Activated B cell treated with CpG ODN at 0.5 μM for 24 hours (primary cell): ENCODE measurements at places on chromosomes 2 and 18.

DNA sequence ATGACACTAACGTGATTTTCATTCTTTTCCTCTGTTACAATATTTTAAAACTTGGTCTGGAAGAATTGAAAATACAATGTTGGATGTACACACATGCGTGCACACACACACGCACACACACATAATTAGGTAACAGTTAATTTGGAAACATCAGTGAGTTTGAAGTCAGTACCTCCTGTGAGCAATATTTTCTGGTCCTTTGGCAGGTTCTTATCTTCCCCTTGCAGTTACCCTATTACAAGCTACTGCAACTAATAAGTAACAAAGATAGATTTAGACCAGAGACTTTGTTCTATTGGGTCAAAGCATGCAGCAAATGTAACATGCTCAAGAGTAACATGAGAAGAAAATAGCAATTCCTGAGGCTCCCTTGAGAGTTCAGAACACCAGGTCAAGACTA is 73.3 kb downstream of the ZNF385B start:
- no peak for DNase-seq

DNA sequence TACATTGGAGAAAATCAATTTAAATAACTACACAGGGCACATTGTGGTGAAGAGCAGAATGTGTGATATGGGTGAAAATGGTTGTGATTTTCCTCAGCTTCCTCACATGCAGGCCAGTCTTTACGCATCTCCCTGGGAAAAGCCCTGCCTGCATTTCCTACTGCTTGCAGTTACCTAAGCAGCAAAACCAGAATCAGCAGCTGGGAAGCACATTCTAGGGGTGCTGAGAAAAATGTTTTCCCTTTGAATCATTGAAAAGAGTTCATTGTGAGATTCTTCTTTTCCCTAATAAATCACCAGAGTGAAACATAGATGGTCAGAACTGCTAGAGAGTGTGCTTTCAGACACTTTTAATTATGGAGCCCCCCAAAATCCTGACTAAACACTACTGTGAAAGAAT is 656.0 kb downstream of the TDRD15 start:
- no peak for DNase-seq

DNA sequence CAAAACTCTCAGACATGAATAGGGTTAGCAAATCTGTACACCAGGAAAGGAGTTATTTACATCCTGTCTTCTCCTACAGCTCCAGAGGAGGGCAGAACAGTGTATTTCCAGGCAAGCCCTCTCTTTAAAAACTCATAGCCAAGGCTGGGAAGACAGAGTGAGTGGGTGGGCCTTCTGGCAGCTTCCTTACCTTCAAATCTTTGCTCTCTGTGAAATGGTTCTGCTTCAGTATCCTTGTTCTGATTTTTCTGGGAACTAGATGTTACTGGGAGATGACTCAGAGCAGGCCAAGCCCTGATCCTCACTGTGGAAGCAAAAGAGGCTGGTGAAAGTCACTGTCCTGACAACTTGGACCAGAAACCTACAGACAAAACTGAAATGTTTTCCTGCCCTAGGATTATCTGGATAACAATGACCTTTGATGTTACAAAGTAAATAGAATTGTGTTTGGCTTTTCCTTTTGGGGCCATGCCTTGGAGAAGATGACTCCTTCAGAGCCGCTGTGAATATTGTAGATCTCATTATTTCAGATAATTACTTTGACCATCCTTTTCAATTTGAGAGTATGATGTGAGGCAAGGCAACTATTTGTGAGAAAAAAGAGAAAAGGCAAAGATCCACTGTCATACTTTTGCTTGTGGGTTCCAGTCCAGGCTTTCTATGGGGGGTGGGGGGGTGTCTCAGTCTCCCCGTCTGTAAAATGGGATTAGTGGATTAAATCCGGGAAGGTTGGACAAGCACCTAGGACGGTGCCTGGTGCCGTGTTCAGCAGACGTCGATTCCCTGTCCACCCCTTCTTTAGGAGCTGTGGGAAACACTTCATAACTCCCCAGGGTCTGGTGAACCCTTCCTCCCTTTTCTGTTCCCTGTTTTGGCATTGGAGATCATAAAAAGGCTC is 644 bp upstream of the QPCT start:
- DNase-seq: no peak

GRCh38 chr2:149597050-149597667 is 9.6 kb upstream of the MMADHC start:
- no peak for DNase-seq

GRCh38 chr2:224031358-224031970 is 7.6 kb downstream of the SERPINE2 start:
- no peak for DNase-seq

- no peak for DNase-seq
Measured at GRCh38 chr18:7585276-7585670, 18.2 kb downstream of the PTPRM start.

DNA sequence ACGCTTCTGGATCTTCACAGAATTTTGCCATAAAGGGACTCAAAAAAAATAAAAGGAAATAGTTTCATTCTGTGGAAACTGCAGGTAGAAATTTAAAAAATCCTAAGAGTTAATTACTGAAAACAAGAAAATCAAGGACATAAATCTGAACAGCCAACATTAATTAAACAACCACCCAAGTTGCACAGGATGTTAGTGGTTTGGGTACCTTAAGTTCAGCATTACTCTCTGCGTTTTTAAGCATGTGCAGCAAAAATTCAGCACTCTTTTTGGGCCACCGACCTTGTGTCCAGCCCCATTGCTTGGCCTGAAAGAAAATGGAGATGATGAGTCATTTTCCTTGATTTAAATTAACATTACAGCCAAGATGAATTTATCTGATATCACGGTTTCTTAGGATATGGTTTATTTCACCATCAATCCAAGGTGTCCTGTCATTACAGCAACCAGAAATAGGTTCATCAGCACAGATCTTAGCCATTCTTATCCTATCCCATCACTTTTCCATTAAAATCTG is 3.3 kb upstream of the C18orf32 start:
- no peak for DNase-seq

- DNase-seq: no peak
Measured at GRCh38 chr18:48943736-48944527, 6.8 kb downstream of the SMAD7 start.

- DNase-seq: no peak
Measured at GRCh38 chr18:79413426-79413825, 17.7 kb downstream of the NFATC1 start.

DNA sequence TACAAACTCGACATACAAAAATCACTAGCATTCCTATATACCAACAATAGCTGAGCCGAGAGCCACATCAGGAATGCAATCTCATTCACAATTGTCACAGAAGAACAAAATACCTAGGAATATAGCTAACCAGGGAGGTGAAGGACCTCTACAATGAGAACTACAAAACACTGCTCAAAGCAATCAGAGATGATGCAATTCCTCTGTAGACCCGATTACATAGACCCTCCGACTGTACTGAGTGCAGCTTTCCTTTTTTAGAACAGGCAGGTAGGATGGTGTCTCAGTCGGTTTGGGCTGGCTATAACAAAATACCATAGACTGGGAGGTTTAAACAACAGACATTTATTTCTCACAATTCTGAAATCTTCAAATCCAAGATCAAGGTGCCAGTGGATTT is 139.5 kb upstream of the REV1 start:
- DNase-seq: no peak

GRCh38 chr2:119716284-119716672 is 37.3 kb downstream of the TMEM177 start:
- DNase-seq: no peak

DNA sequence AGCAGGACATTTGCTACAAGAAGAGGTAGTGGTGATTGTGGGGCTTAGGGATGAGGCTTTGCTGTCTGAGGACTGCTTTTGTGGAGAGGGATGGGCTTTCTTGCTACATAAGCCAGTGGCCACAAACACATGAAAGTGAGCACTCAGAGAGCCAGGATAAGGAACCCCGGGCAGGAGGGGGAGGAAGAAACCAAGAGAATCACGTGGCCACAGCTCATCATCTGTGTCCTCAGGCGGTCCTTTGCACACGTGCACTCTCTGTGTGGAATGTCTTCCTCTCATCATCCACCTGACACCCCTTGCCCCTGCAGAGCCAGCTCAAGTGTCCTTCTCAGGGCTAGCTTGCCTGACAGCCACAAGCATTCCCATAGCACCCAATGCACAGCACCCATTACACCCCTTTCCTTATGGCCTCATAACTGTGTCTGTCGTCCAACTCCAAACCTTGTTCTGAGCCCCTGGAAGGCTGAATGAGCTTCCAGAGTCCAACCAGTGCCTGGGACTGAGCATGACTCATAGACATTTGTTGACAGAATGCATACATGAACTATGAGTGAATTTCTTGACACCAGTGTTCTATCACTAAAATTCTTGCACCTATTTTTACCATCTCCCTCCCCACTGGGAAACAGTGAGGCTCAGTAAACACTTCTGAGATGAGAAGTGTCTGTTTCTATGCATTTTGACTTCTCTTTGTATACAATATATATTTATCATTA is 398.3 kb downstream of the ALK start:
- DNase-seq: no peak

DNA sequence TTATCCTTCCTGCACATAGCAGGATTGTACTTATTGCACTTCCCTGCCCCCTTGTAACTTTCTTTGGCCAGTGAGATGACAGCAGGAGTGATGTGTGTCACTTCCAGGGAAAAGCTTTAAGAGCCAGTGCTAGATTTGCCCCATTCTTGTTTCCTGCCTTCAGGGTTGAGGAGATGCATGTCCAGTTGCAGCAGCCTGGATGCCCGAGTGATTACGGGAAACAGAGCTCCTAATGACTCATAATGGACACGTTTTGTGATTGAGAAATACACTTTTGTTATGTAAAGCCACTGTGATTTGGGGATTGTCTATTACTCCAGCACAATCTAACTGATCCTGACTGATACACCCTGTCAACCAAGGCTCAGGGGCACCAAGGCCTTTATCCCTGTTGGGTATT is 5.0 kb upstream of the TET3 start:
- no peak for DNase-seq

DNA sequence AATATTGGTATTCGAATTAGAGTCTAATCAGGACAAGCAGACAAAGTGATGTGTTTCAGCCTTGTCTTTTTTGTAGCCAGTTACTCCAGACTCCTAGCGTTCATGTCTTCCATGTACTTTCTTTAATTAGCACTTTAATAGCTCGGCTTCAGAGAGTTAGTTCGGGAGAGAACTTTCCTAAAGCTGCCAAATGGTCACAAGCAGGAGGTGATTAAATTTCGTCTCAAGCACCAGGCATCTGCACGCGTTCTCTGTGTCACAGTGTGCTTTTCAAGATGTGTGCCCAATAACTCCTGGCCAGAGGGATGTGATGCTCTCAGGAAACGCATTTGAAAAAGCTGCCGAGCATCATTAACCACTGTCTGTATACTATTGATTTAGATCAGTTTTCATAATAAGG is 790.8 kb downstream of the SOCS6 start:
- no peak for DNase-seq

DNA sequence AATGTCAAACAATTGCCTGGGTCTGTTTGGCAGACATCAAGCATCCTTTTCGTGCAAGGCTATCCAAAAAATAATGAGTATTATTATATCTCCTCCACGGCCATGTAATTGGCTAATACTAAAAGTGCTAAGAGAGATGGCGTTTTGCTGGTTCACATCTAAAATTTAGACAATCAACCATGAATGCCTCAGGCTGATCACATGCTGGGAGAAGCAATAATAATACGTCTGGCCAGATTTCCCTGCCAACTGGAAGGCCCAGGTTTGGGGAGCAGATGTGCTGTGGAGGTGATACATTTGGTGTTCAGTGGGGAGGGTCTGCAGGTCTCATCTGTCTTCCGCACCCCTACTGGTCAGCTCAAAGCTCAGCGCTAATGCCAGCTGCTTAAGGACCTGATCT is 60.3 kb upstream of the CREB1 start:
- no peak for DNase-seq

DNA sequence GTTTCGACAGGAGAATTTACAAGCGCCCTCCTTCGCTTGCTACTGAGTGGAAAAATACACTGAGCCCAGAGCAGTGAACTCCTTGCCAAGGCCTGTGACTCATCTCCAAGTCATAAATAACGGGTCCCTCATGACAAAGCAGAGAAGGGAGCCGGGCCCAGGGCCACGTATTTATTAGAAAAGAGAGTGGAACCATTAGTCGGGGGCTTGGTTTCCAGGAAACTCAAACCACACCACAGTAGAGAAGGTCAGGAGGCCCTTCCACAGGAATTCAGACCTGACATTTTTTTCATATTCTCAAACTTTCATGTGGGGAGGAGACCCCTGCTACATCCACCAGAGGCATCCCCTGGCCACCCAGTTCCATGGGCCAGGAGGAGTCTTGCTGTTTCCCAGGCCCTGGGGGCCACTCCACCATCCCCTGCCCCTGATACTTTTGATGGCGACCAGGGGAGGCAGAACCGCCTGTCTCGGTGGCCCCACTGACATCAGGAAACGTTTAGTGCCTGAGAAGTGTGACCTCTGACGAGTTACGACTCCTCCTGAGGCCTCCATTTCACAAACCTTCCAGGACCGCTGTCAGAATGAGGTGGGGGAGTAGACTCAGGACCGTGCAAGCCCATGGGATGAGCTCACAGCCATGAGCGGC is 289.7 kb downstream of the DYSF start:
- DNase-seq: no peak

DNA sequence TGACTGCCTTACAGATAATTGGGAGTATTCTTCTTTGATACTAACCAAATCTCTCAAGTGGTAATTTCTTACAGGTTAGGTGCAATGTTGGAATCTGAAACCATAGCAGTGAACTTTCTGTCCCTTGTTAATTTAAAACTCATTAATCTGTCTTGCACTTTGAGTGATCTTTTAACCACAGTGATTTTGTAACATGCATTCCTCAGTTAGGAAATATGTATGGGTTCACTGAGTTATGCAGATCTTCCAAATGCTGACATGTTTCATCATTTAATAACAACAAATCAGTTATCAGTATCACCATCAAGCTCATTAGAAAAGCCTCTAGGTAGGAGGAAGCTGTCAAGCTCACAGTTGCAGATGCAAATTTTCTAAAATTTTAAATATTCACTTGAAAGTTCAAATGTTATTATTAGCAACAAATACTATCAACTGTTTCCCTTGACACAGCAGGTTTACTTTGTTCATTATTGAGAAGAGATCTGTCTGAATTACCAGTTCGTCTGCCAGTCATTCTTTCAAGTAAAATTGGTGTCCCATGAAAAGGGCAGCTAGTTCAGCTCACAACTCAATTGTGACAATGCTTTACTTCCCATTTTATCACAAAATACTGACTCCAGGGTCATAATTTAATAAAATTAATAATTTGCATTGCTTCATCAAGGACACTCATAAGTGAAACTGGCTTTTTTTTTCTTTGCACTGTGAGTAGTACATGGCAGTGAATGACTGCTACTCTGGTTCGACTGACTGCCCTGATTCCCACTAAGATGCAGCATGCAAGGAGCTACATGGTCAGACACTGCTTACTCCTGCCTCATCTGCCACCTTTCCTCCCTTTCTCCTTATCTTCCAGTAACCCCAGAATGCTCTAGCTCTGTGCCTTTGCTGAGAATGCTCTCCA is 31.6 kb downstream of the SUCLG1 start:
- no peak for DNase-seq
